CD4-positive, alpha-beta memory T cell (primary cell): ENCODE measurements at places on chromosomes 2 and 18. TPM values are rescaled to one million over a fixed set of nuclear protein-coding genes. Genes with fewer than 3 reads are reported as not detected.

TRIM43 gene
- not detected for total RNA-seq

NT5DC4 gene
- not detected for total RNA-seq

CAPN14 gene
- 0.53 TPM for total RNA-seq

C2orf92 gene
- total RNA-seq: 13.0 TPM

POLE4 gene
- total RNA-seq: 46.1 TPM

ADD2 gene
- total RNA-seq: 0.94 TPM

IRS1 gene
- total RNA-seq: 2.2 TPM

PDE1A gene
- total RNA-seq: not detected

SNRNP27 gene
- total RNA-seq: 44.6 TPM

LTBP1 gene
- 0.44 TPM for total RNA-seq

- no peak overlapping the region for H3K27ac ChIP-seq
- H3K27me3 ChIP-seq: peaks cover 8% of the 10 kb centered on the region
- DNase-seq: no peak
- H3K4me3 ChIP-seq: no peak overlapping the region
- no peaks in the 10 kb centered on the region for H3K36me3 ChIP-seq
Observed at GRCh38 chr2:119431976-119432850, 559 bp downstream of the TMEM37 start.

GRCh38 chr18:41630232-41630886 is 324.7 kb upstream of the PIK3C3 start:
- no peaks in the 10 kb centered on the region for H3K27me3 ChIP-seq
- no peak overlapping the region for H3K4me3 ChIP-seq
- DNase-seq: no peak
- no peak overlapping the region for H3K27ac ChIP-seq

- H3K36me3 ChIP-seq: no peaks in the 10 kb centered on the region
- no peaks in the 10 kb centered on the region for H3K4me1 ChIP-seq
- H3K4me3 ChIP-seq: no peak overlapping the region
Observed at GRCh38 chr2:101980368-101980767, 11.4 kb upstream of the IL1R2 start.

DNA sequence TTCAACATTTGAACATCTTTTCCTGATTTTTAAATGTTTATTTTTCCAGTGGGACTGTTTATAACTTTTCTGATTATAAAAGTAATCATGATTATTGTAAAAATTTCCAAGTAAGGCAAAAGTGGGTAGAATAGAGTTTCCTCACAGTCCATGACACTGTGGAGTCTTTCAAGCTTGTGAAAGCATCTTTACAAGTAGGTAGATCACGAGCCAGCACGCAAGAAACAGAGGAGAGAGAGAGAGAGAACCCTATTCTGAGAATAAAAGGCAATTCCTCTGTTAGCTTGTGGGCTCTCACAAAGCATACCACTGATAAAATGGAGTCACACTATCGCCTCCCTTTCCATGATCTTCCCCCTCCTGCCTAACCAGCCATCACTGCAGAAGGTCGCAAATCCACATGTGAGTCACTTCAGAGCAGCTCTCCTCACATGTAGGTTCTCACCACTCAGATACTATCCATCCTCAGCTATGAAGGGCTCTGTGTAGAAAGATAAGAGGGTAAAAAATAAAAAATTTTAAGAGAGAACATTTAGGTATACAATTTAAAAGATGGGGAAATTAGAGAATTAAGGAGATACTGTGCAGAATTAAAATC is 40.3 kb downstream of the AAK1 start:
- H3K4me1 ChIP-seq: peaks cover 96% of the 10 kb centered on the region
- H3K27ac ChIP-seq: no peak overlapping the region
- H3K4me3 ChIP-seq: no peak overlapping the region
- no peaks in the 10 kb centered on the region for H3K27me3 ChIP-seq
- DNase-seq: no peak

GRCh38 chr2:201257956-201258665 is 2.2 kb upstream of the CASP8 start:
- H3K36me3 ChIP-seq: no peaks in the 10 kb centered on the region
- peak overlapping the region; percentile 57 for H3K4me3 ChIP-seq
- H3K27me3 ChIP-seq: no peaks in the 10 kb centered on the region
- DNase-seq: peak; percentile 99
- H3K4me1 ChIP-seq: peaks cover 79% of the 10 kb centered on the region

DNA sequence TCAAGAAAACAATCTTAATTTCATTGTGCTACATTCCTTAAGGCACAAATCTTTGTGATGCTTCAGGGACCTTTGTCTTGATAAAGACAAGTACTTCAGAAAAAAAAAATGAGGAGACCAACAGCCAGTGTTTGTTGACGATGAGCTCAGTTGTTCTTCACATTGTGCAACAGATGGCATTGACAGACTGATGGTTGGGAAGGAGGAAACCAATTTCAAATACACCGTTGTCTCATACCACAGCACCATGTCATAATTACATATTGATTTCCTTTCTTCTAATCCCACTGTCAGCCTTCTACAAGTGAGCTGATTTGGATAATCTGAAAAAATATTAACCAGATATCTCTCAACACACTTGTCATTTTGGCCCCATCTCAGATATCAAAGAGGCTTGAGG is 53.7 kb upstream of the GRB14 start:
- no peak for DNase-seq
- H3K4me3 ChIP-seq: no peak overlapping the region

DNA sequence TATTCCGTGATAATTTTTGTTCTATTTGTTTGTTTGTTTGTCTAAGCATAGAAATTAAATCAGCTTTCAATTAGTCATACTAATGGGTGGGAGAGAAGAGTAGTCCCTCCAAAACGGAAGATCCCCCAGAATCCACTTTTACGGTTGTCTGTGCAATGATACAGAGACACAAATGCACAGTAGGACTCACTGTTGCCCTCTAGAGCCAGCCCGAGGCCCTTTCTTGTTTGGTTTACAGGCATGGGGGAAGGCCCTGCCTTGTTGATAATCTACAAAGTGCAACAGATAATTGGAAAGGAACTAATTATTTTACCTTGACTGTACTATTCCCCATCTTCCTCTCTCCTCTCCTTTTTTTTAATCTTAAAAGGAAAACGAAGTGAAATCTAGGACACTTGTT is 121.1 kb downstream of the ACOXL start:
- peaks cover 39% of the 10 kb centered on the region for H3K4me1 ChIP-seq
- no peak overlapping the region for H3K27ac ChIP-seq
- no peaks in the 10 kb centered on the region for H3K36me3 ChIP-seq
- DNase-seq: peak; percentile 61

DNA sequence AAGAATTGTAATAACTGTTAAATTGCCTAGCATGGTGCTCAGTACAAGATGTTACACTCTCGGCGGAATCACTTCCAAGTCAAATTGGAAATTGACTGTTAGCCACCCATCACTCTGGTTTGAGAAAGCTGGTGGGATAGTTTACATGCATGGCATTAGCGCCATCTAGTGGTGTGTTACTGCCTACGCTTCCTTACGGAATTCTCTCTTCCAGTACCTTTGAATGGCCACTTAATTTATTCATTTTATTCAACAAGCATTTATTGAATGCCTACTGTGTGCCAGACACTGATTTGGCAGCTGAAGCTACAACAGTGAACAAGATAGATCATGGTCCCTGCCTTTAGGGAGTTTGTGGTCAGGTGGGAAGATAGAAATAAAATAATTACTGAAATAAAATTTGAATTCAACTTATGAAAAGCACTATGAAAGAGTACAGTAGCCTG is 171.2 kb downstream of the TMEM247 start:
- H3K4me3 ChIP-seq: no peak overlapping the region
- peak; percentile 71 for DNase-seq
- H3K27ac ChIP-seq: no peak overlapping the region
- H3K4me1 ChIP-seq: no peaks in the 10 kb centered on the region
- no peaks in the 10 kb centered on the region for H3K36me3 ChIP-seq
